ENCODE measurements at places on chromosomes 4 and X. TPM values are rescaled to one million over a fixed set of nuclear protein-coding genes. Genes with fewer than 3 reads are reported as not detected.

GRCh38 chr4:79025170-79025569 is 85.9 kb upstream of the PAQR3 start:
- no peak for DNase-seq
- no peaks in the 10 kb centered on the region for H3K4me1 ChIP-seq

DNA sequence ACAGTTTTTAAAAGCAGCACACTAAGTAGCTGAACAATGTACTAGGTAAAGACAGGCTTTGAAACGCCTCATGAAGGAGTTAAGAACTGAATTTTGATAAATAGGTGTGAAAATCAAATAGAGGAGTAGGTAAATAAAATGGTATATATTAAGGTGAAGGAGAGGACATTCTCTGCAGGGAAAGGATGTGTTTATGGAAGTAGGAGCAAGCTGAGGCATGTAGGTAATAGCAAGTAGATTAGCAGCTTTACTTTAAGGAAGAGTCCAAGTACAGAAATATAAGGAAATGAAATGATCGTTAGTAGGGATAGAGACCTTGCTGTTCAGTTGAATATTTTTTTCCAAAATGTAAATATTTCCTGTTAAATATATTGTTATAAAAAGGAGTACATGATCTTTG is 12.5 kb downstream of the METAP1 start:
- no peak overlapping the region for H3K4me3 ChIP-seq
- H3K36me3 ChIP-seq, result no peaks in the 10 kb centered on the region
- no peaks in the 10 kb centered on the region for H3K27me3 ChIP-seq
- no peaks in the 10 kb centered on the region for H3K4me1 ChIP-seq
- DNase-seq, result no peak

DNA sequence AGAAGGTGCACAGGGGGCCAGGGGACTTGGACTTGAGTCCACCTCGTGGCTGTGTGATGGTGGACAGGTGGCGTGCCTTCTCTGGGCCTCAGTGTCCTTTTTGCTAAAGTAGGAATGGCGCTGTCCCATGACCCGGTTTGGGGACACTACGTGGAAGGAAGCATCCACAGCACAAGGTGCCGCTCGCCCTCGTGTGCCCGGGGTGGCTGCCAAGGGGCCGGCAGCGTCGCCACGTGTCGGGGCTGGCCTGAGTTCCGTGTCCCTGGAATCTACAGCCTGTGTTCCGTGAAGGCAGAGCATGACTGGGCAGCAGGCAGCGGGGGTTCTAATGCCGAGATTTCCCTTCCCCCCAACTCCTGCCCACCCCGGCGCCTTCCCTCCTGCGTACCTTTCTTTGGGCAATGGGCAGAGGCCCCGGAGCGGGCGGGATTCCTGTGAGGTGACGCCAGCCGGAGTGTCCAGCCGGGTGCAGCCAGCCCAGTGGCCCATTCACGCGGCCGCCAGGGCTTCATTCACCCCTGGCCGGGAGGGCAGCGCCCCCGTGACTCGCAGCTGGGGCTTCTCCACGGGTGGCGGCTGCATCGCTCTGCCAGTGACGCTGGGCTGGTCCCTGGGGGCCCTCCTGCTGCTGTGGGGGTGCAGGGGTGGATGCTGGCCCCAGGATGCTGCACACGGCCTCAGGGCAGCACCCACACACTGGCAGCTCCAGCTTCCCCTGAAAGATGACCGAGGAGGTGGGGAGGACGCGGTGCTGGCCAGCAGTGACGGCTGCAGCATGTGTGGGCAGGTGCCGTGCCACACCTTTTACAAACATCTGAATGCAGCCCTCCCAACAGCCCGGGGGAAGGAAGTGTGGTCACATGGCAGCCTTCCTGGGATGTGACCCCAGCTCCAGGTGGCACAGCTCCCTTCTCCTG is 21.2 kb downstream of the DOK7 start:
- DNase-seq, result no peak
- no peaks in the 10 kb centered on the region for H3K36me3 ChIP-seq
- H3K4me1 ChIP-seq, result peaks cover 22% of the 10 kb centered on the region

GRCh38 chrX:23511793-23512192 is 155.5 kb upstream of the PRDX4 start:
- no peaks in the 10 kb centered on the region for H3K27me3 ChIP-seq
- no peaks in the 10 kb centered on the region for H3K4me1 ChIP-seq
- no peak overlapping the region for H3K4me3 ChIP-seq
- no peaks in the 10 kb centered on the region for H3K36me3 ChIP-seq
- DNase-seq, result no peak
- no peak overlapping the region for H3K27ac ChIP-seq

DNA sequence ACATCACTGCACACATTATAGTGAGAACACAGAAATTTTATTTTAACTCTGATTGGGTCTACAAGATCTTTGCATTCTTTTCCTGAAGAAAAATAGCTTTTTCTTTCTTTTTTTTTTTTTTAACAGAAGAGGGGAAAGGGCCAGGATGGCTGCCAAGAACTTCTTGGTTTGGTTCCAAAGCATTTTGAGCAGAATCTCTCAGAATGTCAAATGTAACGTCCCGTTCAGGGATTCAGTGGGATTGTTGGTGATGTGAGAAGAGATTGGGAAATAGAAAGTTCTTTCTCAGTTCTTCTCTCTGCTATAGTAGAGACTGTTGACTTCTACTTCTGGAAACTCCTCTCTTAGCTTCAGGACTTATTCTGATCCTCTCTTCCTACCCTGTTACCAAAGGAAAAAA is 70.9 kb upstream of the CBR4 start:
- peaks cover 2% of the 10 kb centered on the region for H3K27me3 ChIP-seq
- DNase-seq, result no peak
- no peak overlapping the region for H3K4me3 ChIP-seq
- H3K4me1 ChIP-seq, result peaks cover 8% of the 10 kb centered on the region
- H3K27ac ChIP-seq, result no peak overlapping the region

- H3K4me3 ChIP-seq, result no peak overlapping the region
- no peak overlapping the region for H3K27ac ChIP-seq
- H3K4me1 ChIP-seq, result no peaks in the 10 kb centered on the region
- no peaks in the 10 kb centered on the region for H3K36me3 ChIP-seq
Measured at GRCh38 chrX:152313529-152314302, 137.4 kb downstream of the GABRA3 start.

DNA sequence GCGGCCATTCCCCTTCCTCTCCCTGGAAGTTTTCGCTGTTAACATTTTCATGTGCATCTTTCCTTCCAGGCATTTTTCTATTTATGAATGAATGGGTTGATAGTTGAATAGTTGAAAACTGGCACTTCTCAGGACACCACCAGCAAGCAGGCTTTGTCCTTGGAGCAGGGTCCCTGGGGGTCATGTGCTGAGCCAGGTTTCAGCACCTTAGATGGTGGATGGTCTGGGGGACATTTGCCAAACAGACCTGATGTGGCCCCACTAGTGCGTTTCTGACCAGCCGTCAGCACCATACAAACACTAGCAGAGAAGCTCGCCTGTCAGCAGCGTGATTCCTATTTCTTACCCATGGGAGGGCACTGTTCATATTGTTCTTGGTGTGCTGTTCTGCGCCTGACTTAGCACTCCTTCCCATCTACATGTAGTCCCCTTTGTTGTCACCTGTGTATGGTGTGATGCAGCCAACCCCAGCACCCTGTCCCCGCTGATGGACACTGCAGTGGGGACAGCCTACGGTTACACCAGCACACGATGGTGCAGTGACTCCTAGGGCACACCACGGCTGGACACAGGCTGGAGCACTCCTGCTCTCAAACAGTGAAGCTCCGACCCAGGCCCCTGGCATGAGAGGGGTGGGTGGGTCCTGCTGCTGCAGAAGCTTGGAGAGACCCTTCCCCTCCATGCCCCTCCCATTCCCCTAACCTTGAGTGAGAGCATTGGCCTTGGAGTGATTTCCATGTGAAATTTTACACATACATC is 27.2 kb upstream of the WFS1 start:
- H3K36me3 ChIP-seq, result no peaks in the 10 kb centered on the region
- no peak overlapping the region for H3K27ac ChIP-seq
- no peak for DNase-seq
- H3K4me1 ChIP-seq, result peaks cover 11% of the 10 kb centered on the region
- no peak overlapping the region for H3K4me3 ChIP-seq

GRCh38 chr4:141432000-141432712 is 204.2 kb upstream of the IL15 start:
- no peak overlapping the region for H3K4me3 ChIP-seq
- no peaks in the 10 kb centered on the region for H3K36me3 ChIP-seq
- no peaks in the 10 kb centered on the region for H3K27me3 ChIP-seq
- no peak for DNase-seq
- H3K27ac ChIP-seq, result no peak overlapping the region

DNA sequence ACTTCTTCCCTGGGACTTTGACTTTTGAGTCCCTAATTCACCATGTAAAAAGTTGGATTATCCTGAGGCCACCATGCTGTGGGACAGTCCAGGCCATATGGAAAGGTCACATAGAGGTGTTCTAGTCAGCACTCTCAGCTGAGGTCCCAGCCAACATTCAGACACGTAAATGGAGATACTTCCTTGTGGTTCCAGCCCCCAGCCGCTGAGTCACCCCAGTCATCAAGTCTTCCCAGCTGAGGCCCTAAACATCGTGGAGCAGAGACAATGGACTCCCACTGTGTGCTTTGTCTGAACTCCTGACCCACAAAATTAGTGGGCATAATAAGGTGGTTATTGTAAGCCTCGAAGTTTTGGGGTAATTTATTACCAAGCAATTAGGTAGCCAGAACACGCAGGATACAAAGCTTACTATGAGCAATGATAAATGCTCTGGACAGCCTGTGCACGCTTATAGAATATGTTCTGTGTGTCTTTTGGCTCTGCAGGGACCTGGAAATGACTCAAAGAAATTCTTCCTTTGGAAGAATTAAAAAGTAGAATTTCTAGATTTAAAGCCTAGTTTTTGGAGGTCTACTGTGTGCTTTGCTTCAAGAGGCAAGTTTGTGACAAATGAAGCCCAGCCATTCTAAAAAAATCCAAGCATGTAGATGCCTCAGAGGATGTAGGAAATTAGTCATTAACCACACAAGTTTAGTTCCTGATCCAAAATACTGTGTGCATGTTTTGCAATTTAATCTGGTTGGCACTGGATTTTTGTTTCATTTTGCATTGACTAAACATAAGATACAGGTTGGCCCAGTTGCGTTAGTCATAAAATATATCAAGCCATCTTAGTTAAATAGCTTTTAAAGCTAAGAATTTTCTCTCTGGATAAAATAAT is 33.2 kb upstream of the SLC9A7 start:
- peaks cover 2% of the 10 kb centered on the region for H3K4me1 ChIP-seq
- no peak overlapping the region for H3K4me3 ChIP-seq
- DNase-seq, result peak; percentile 26
- H3K36me3 ChIP-seq, result no peaks in the 10 kb centered on the region

- no peak for DNase-seq
- no peak overlapping the region for H3K27ac ChIP-seq
- no peaks in the 10 kb centered on the region for H3K27me3 ChIP-seq
- no peaks in the 10 kb centered on the region for H3K36me3 ChIP-seq
Measured at GRCh38 chr4:38499101-38499500, 164.9 kb upstream of the KLF3 start.

GRCh38 chr4:122099896-122100295 is 52.2 kb upstream of the BLTP1 start:
- H3K27ac ChIP-seq, result no peak overlapping the region
- no peaks in the 10 kb centered on the region for H3K27me3 ChIP-seq
- no peak overlapping the region for H3K4me3 ChIP-seq
- H3K36me3 ChIP-seq, result no peaks in the 10 kb centered on the region
- DNase-seq, result no peak
- H3K4me1 ChIP-seq, result no peaks in the 10 kb centered on the region

GRCh38 chr4:119204916-119205315 is 7.6 kb upstream of the USP53 start:
- H3K27me3 ChIP-seq, result no peaks in the 10 kb centered on the region
- H3K36me3 ChIP-seq, result no peaks in the 10 kb centered on the region
- no peaks in the 10 kb centered on the region for H3K4me1 ChIP-seq
- no peak overlapping the region for H3K4me3 ChIP-seq

GRCh38 chr4:152289541-152289940 is 246.4 kb downstream of the FBXW7 start:
- no peaks in the 10 kb centered on the region for H3K27me3 ChIP-seq
- DNase-seq, result no peak
- no peaks in the 10 kb centered on the region for H3K4me1 ChIP-seq
- H3K36me3 ChIP-seq, result no peaks in the 10 kb centered on the region
- no peak overlapping the region for H3K27ac ChIP-seq
- H3K4me3 ChIP-seq, result no peak overlapping the region

DNA sequence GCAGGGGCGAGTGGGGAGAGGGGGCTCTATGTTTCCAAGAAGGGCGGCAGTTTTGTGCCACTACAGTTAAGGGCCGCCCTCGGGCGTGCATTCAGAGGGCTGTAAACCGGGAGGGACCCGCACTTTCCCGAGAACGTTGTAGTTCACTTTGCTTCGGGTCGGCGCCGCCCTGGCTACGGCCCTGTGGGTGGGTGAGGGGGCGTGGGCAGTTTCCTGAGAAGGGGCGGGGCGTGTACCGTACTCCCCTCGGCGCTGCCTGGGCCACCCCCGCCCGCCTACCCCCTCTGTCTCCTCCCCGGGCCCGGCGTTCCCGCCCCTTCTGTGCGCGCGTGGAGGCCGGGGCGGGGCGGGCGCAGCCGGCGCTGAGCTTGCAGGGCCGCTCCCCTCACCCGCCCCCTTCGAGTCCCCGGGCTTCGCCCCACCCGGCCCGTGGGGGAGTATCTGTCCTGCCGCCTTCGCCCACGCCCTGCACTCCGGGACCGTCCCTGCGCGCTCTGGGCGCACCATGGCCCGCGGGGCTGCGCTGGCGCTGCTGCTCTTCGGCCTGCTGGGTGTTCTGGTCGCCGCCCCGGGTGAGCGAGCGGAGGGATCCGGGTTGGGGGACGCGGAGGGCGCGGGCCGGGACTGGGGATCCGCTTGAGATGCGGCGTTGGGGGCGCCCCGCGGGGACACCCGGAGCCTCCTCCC is at the start of gene CD99:
Gene CD99 (plus strand): TSS at position 440 of the 687 bp plus-strand sequence. CDS start 66 bp downstream, at position 506.
- DNase-seq, result peak; percentile 84
- H3K27me3 ChIP-seq, result no peaks in the 10 kb centered on the region
- H3K36me3 ChIP-seq, result no peaks in the 10 kb centered on the region
- H3K4me1 ChIP-seq, result peaks cover 47% of the 10 kb centered on the region
- peak within 1 kb of the TSS; percentile 96 for H3K4me3 ChIP-seq

DNA sequence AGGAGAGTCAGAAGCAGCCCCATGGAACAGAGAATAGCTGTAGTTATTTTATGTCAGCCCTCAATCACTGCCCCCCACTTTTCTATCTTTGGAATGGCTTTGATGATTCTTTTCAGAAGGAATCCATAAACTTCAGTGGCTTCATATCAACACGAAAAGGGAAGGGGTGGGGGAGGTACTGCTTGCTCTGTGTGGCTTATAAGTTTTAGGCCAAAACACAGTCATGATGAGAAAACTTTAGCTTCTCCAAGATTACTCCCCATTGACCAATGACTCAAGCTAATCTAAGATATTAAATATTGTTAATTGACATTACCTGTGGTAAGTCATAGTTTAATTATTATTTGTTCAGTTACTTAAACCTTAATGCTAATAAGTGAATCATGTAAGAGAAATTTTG is 669.6 kb upstream of the FAM241A start:
- H3K4me3 ChIP-seq, result no peak overlapping the region
- DNase-seq, result no peak
- no peaks in the 10 kb centered on the region for H3K36me3 ChIP-seq

GRCh38 chrX:74187211-74187610 is 116.8 kb upstream of the ZCCHC13 start:
- DNase-seq, result no peak
- H3K4me1 ChIP-seq, result no peaks in the 10 kb centered on the region
- no peak overlapping the region for H3K27ac ChIP-seq
- H3K27me3 ChIP-seq, result no peaks in the 10 kb centered on the region

GRCh38 chrX:78493180-78493579 is 165.8 kb upstream of the CYSLTR1 start:
- no peaks in the 10 kb centered on the region for H3K27me3 ChIP-seq
- H3K4me3 ChIP-seq, result no peak overlapping the region
- no peaks in the 10 kb centered on the region for H3K36me3 ChIP-seq
- no peak overlapping the region for H3K27ac ChIP-seq
- H3K4me1 ChIP-seq, result no peaks in the 10 kb centered on the region

Gene TTC29
- not detected for total RNA-seq

Gene PPP4R3C
- total RNA-seq, result not detected

Gene HUWE1
- total RNA-seq, result 127 TPM

Gene FGF5
- 0.05 TPM for total RNA-seq

Gene SCLT1
- total RNA-seq, result 21.8 TPM

Gene MUC7
- not detected for total RNA-seq

Gene CXCL1
- not detected for total RNA-seq

All from CD4-positive, alpha-beta T cell (primary cell).